ENCODE measurements at places on chromosomes 3 and 15.

GRCh38 chr3:124174476-124174875, 182.6 kb upstream of the ROPN1 start:
- no peak for DNase-seq

- DNase-seq, result no peak
These were observed 23.2 kb downstream of the SENP8 start for GRCh38 chr15:72141171-72142084.

DNA sequence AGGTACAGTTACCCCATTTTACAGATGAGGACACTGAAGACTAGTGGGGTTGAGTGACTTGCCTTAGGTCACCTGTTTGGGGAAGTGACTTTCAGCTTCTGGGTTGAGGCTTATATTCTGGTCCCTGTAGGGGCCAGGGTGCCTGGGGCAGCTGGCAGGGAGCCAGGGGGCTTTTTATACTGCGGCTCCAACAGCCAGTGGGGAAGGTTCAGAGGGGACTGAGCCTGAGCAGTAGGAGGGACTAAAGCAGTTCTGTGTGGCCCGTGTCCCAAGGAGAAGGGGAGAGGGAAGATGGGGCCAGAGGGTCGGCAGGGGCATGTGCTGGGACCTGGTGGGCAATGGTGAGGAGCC, 37.7 kb downstream of the SLC6A6 start:
- no peak for DNase-seq

DNA sequence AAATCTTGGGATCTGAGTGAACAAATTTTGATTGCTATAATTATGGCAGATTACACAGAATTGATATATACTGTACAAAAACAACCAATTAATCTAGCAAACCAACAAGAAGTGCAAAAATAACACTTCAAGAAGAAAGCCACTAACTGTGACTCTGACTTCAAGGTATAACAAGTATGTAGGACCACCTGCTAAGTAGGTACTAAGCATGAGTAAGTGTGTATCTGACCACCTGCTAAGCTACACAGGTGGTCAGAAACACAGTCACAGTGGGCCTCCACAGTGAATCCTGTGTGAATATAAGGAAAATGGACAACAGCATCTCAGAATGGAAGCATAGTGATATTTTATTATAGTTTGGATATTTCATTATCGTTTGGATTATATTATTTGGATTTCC, 14.8 kb upstream of the PLSCR4 start:
- no peak for DNase-seq

GRCh38 chr3:100928638-100929428, 64.4 kb downstream of the ABI3BP start:
- DNase-seq, result no peak

DNA sequence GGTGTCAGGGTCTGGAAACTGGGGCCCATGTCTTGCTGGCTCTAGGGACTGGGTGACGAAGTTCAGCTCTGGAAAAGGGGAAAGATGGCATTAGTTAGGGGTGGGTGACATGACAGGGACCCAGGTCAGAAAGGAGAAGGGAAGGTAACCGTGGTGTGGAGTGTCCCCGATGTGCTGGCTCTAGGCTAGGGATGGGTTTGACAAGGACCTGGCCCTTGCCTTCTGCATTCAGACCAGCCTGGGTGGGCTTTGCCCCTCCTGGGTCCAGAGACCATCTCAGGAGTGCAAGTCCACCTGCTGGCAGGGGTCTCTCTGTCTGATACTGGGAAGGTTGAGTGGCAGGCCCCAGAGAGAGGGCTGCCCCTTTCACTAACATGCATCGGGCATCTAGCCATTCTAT, 28.7 kb upstream of the ATP2B2 start:
- DNase-seq, result no peak

DNA sequence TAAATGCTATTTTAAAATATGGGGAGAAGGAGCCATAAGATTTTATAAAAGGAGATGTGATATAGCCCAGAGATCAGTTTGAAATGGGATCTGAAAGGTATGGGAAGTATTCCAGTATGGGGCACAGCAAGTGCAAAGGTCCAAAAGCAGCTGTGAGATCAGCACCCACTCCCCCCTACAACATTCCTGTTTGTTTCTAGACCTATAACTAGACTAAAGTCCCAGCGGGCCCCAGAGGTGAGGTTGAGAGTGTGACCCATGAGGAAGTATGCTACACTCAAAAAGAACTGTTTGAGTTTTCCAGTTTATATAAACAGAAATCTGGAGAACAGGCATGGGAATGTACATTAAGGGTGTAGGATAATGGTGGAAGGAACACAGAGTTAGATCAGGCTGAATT, 152.5 kb downstream of the TBC1D5 start:
- DNase-seq, result no peak

DNA sequence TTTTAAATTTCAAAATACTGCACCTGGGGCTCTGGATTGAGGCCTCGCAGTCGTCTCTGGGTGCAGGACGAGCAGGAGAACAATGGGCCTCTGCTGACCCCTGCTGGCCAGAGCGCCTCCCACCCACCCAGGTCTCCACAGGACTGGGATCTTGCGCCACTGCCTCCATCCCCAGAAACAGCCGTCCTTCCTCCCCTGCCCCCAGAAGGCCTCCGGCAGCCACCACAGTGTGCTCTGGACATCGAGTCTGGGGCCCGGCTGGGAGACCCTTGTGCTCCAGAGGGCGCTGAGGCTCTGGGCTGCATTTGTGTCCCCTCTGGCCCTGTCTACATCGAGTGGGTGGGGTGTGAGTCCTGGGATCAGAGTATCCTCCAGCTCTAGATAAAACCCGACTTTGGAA, 6.7 kb upstream of the ACSBG1 start:
- DNase-seq, result peak; percentile 86

DNA sequence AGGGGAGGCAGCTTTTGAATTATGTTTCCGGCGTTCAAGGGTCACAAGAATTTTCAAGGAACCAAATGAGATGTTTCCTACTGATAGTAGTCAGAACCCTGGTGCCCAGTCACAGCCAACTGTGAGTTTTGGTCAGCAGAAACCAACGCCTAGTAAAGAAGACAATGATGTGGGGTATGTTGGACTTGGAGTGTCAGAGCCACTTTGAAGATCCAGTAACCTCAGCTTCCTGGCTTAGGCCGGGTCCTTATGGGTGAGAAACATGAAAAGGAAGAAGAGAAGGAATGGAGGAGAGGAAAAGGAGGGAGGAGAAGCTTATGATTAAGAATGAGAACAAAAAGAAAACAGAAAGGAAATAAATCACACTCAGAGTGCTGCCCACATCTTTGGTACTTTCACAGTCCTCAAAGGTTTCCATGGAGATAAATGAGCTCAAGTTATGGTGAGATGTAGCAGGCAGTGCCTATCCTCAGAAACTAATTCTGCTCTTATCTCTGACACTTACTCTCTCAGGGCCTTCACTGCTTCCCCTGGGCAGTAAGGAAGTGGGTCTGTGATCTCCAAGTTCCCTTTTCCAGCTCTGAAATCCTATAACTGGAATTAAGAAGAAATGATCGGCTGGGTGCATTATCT, 2.0 kb upstream of the MCF2L2 start:
- DNase-seq, result no peak

GRCh38 chr3:171168086-171168485, 141.6 kb upstream of the SLC2A2 start:
- no peak for DNase-seq

DNA sequence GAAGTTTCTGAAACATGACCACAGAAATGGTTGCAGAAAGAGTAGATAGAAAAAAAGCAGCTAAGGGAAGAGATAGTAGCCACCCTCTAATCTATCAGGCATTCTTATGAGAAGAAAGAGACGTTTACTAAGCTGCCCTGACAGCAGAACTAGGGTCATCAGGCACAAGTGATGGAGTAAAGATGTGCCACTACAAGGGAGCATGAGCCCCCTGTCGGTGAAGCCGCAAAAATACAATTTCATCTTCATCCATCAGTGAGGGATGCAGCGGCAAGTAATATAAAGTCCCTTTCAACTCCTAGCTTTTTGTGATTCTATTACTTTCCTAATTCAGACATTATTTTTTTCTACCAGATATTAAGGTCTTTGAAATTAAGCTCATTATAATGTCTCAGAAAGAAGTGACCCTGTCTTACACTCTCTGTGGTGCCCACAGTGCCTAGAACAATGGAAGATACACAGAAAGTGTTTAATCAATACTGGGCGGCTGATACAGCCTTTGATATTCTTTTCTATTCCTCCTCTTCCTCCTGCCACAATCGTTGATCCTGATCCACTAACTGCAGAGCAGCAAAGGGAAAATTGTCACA, 651.6 kb downstream of the NTRK3 start:
- no peak for DNase-seq

- no peak for DNase-seq
These were observed 83.3 kb downstream of the IGF2BP2 start for GRCh38 chr3:185741586-185741985.

DNA sequence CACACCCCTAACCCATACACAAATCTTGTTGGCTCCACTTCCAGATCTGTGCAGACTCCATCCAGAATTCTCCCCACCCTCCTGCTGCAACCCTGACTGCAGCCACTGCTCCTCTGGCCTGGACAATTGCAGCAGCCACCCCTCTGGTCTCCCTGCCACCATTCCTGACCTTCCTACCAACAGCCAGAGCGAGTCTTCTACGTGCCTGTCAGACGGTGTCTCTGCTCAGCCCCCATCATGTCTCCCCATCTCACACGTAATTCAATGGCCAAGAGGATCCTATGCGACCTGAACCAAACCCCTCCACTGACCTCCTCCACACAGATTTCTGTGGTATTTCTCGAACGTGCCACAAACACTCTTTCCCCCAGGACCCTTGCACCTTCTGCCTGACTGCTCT, 103.3 kb downstream of the TPRA1 start:
- no peak for DNase-seq

DNA sequence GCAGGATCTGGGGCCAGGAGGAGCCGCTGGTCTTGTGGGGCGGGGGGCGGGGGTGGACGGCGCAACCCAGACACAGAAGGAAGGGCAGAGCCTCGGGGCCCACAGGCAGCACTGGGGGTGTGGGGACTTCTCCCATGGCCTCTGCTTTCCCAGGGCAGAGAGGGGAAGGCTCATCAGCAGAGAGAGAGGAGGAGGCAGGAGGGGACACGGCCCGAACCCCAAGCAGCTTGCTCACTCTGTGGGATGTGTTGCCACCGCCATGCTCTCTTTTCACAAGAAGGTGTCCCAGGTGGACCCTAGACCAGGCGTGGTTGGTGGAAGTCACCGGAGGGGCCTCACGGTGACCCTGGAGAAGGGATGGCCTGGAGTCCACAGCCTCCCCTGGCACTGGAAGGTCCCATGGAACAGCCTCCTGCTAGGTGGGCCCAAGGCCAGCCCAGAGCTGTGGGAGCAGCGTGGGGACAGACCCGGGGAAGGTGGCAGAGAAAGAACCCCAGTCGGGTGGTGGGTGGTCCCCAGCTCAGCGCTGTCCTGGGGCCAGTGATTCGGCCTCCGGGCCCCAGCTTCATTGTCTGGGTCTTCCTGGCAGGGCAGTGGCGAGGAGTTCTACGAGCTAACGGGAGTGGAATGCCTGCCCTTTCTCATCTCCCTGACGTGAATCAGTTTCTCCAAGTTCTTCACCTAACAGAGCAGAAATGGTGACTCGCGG, 46.8 kb upstream of the PCSK6 start:
- DNase-seq, result no peak

GRCh38 chr15:69463182-69463756, 10.7 kb downstream of the RPLP1 start:
- DNase-seq, result no peak

DNA sequence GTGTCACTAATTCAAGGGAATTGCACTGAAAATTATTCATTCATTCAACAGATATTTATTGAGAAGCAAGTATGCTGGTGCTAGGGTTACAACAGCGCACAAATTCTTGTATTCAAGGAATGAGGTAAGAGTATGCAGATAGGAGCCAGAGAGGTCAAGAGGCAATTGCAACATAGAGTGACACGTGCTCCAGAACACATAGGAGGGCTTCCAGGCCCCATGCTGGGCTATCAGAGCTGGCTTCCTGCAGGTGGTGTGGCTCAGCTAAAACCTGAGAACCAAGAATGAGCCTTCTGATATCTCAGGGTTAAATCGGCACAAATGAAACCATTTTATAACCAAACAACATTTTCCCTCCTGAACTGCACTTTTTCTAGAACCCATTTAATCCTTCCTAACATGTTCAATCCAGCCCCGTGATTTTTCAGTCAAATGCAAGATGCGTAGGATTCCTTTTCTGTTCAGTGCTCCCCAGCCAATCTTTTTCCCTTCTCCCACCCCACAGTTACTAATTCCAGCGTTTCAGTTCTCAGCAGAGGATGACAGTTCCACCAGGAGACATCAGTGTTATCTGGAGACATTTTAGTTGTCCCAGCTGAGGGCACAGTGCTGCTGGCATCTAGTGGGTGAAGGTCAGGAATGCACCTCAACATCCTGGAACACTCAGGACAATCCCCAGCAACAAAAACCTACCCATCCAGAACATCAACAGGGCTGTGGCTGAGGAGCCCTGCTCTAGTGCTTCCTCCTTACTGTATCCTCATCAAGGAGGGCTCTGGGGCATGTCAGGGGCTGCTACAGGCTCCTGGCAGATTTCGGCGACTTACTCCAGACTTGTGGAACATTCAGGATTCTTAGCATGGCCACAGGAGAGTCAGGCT, 13.1 kb downstream of the CCR5AS start:
- no peak for DNase-seq

DNA sequence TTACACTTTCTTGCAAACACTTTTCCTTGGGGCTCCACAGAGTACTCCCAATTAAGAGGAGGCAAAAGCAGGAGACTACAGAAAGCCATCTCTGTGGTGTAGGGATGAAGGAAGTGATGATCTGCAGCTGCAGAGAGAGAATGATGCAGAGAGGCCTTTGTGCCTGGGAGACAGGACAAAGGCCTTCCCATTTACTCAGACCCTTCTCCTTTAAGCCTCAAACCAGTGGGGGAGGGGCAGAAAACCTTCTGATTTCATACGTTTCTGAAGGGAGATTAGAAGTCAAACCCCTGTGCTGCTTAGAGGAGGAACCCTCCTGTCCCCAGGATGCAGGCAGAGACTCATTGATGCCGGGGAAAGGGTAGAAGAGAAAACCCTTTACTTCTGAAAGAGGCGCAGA, 130.8 kb downstream of the NEO1 start:
- DNase-seq, result no peak

- DNase-seq, result no peak
These were observed 200.6 kb upstream of the ZBTB20 start for GRCh38 chr3:115347737-115348136.

- no peak for DNase-seq
These were observed 48.4 kb upstream of the CCDC80 start for GRCh38 chr3:112689385-112689784.

DNA sequence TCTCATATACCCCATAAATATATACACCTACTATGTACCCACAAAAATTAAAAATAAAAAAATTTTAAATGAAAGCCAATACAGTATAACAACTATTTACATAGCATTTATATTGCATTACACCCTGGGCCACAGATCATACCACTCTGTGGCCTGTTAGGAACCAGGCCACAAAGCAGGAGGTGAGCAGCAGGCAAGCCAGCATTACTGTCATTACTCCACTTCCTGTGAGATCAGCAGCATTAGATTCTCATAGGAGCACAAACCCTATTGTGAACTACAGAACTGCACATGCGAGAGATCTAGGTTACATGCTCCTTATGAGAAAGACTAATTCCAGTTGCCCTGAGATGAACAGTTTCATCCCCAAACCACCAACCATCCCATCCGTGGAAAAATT, 17.4 kb downstream of the FILIP1L start:
- DNase-seq, result no peak

- DNase-seq, result peak; percentile 18
These were observed 122.6 kb upstream of the MEF2A start for GRCh38 chr15:99443056-99443756.

GRCh38 chr3:164458986-164459385, 619.3 kb downstream of the SI start:
- DNase-seq, result no peak
